ENCODE measurements at places on chromosomes 2 and 18. TPM values are rescaled to one million over a fixed set of nuclear protein-coding genes. Genes with fewer than 3 reads are reported as not detected.

The REG1B gene
- total RNA-seq = not detected

The KATNAL2 gene
- 23.5 TPM for total RNA-seq

DNA sequence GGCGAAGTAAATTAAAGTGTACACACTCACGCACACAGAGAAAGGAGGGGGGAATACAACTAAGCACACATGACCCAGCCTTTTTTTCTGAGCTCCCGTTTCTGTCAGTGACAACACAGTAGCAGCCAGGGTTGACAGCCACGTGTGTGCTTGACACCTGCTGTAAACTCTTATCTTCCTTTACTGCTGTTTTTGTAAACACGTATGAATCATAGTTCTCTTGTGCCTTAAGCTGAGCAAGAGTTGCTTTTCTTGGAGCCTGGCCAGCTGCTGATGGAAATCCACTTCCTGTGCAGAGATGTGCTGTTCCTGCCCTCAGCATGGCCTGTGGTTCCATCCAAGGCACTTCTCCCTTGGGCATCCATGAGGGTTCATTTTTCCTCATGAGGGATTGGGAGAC lies 561.9 kb downstream of the GALR1 start:
- ATAC-seq = no peak

DNA sequence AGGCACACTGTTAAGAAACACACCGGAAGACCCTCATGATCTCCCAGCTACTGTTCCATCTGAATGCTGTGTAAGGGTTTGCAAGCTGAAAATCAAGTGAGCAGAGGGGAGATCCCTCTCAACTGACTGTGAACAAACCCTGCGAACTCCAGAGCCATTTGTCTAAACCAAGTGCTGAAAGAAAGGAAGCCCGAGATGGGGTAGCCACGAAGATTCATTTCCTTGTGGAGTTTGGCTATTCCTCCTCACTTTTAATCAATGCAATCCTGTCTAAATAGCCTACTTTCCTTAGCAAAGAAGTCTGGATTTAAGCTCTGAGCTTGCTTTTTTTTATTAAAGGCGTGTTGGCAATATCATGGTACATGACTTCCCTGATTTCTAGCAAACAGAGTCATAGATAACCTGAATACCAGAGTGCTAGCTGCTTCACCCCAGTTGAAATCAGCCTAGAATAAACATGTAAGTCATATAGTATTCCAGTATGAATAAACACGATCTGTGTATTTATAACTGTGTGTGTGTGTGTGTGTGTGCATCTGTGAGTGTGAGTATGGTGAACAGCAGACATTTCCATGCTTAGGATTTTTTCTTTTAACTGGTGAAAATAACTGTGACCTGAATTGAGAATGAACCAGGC lies 365.2 kb downstream of the ZNF521 start:
- peak; percentile 25 for ATAC-seq

GRCh38 chr2:15059870-15060512 lies 427.5 kb downstream of the LRATD1 start:
- no peak for ATAC-seq

Data from motor neuron (in vitro differentiated cells).